ENCODE measurements at places on chromosomes 7 and 10.

DNA sequence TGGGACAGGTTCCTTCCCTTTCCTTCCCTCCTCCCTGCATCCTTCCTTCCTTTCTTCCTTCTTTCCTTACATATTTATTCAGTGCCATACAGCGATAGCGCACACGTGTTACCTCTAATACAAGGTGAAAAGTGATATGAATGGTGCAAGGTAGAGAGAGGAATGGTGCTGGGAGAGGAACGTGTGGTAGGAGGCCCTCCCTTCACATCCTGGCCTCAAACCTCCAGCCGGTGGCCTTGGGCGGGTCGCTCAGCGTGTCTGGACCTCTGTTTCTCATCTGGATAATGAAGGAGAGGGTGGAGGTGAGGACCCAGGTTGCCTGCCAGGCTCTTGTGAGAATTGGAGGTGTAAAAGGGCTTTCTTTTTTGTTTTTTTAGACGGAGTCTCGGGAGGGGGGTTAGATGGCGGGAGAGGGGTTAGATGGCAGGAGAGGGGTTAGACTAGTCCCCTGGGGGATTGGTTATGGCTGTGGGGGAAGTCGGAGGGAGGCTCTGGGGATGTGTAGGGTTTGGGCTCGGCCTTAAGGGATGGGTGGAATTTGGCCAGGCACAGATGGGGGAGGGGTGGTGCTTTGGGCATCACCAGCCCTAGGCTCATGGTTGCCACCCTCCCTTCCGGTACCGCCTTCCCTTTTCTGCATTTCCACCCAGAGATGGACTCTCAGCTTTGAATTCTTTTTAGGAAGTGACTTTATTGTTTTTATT, 14.9 kb downstream of the CHST3 start:
- DNase-seq: no peak

- no peak for DNase-seq
Observed at GRCh38 chr7:51027935-51028830, 245.5 kb upstream of the GRB10 start.

- no peak for DNase-seq
Observed at GRCh38 chr10:35386594-35387174, 50.4 kb downstream of the CCNY start.

- no peak for DNase-seq
Observed at GRCh38 chr10:77309509-77309908, 328.1 kb downstream of the KCNMA1 start.

- no peak for DNase-seq
Observed at GRCh38 chr10:24333736-24334135, 124.8 kb downstream of the KIAA1217 start.

DNA sequence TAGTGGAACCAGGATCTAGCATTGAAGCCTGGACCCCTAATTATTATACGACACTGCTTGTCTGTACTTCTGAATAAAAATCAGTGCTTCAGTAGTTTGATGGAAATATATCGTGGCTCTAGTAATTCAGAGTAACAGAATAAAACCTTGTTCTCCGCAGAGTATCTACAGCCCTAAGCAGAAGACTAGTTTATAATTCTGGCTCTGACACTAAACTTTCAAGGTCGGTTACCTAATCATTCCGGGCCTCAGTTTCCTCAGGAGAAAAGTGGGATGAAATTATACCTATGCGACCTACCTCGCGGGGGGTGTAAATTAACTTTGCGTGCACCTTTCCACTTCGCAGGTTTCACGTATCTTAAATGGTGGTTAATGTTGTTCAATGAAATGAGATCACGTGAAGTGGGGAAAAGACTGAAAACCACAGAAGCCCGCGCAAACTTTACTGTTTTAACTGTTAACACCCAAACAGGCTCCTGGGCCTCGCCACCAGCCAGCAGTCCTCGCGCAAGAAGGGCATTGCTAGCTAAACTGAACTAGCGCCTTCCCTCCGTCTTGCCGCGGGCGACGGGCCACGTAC, 615 bp downstream of the THAP5 start:
- DNase-seq: no peak

DNA sequence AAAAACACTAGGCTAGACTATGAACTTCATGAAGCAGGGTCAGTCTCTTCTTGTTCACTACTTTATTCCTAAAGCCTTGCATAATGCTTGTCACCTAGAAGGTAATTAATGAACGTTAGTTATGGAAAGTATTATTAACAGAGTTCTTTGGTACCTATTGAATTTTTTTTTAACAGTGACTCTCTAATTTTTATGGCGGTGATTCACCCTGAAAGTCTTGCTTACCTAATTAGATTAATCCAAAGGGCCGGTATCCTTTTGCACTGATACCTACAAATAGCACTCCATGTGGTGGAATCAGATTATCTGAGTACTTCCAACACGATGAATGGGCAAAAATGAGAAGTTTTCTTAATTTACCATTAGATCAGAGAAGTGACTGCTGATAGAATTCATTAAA, 31.7 kb downstream of the STAM start:
- DNase-seq: no peak

DNA sequence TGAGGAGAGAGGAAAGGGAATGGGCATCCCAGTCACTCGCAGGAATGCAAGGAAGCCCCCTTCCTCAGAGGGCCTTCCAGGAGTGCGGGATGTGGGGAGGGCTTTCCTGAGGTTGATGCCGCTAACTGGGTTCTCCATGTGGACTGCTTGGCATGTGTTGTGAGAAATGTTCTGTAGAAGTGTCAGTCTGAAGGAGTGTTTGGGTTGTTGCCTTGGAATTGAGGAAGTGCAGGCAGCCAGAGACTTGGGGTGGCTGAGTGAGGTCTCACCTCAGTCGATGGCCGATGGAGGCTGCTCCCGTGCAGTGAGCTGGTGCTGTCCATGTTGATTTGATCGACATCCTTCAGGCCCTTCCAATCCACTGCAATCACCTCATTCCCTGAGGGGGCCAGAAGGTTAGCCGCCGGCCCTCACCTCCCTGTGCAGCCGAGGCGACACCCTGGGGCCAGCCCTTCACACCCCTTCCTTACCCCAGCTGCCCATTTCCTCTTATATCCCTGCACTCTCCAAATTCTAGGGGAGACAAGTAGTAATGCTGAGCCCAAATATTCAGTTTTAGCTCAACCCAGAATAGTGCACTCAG, 2.7 kb downstream of the FAM131B start:
- DNase-seq: no peak

GRCh38 chr10:4770801-4771553, 55.0 kb upstream of the AKR1E2 start:
- DNase-seq: peak; percentile 40

DNA sequence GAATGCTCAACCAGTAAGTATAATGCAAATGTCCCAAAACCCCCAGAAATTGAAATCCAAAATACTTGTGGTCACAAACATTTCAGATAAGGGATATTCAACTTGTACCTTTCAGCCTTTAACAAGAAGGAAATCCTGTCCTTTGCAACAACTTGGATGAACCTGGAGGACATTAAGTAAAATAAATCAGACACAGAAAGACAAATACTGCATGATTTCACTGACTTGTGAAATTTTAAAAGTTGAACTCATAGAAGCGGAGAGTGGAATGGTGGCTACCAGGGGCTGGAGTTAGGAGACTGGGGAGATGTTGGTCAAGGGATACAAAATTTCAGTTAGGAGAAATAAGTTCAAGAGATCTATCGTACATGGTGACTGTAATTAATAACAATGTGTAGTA, 187.6 kb downstream of the DNAH11 start:
- no peak for DNase-seq

DNA sequence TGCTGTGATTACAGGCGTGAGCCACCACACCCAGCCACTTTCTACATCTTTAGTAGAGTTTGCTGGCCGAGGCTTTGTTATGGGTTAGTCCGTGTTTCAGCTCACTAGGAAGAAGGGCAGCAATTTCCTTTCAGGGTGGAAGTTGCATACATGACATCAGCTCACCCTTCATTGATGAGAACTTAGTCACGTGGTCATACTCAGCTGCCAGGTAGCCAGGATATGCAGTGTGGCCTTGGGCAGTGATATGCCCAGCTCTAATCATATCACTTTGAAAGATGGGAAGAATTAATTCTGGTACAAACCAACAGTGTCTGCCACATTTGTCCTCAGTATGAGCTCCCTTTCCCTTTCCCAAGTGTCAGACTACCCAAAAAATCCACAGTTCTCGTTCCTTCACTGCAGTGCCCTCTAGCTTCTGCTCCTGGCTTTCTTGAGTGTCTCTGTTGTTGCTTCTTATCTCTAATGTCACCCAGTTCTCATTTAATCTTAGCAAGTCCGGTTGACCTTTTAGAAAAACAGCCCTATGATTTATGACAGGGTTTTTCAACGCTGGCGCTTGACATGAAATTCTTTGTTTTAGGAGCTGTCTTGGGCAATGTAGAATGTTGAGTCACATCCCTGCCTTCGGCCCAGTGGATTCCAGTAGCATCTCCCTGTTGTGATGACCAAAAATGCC, 108.7 kb upstream of the ITGB1 start:
- no peak for DNase-seq

All from suppressor macrophage (primary cell).